ENCODE measurements at places on chromosomes 2 and 18.

DNA sequence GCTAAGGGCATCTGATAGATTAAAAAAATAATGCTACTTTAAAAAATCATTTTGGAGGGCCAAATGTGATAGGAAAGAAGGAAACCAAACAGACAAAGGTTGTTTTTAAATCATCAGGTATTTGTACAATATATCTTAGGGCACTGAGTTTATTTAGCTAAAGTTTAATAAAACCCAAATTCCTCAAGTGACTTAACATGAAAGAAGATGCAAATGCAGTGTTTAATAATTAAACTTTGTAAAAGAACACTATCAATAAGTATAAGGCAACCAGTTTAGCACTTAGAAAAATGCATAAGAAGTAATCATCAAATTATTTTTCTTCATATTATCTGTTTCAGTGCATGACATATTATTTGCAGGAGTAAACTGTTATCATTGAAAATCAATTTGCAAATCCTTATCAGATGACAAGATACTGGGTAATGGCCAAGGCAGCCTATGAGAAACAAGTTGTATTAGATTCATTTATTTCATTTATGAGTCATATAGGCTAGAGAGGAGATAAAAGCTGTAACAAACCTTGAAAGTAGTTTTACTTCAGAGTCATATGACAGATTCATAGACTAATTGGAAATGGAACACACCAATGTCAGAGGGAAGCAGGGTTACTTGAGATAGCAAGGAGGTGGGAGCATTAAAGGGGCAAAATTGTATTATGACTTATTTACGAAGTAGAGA, 165.5 kb downstream of the GCA start:
- no peak for DNase-seq

GRCh38 chr2:219494952-219495530, 3.6 kb upstream of the GMPPA start:
- no peak for DNase-seq

GRCh38 chr2:223386189-223386588, 216.0 kb downstream of the SCG2 start:
- no peak for DNase-seq

DNA sequence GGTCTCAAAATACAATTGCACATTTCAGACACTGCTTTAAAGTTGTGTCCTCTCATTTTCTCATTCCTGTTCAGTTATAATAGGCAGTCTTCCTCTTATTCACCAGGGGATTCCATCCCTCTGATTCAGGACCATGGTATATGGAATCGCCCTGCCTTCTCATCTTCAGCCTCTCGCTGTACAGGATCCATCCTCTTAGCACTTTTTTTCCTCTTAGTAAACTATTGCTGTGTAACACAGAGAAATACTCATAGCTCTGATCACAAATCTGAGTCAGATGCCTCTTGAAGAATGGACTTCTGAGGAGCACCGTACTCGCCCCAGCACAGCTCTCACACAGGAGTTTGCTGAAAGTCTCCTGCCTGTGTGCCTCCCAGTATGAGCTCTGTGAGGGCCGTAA, 11.3 kb downstream of the RMP24 start:
- no peak for DNase-seq

GRCh38 chr18:50797142-50797541, 22.7 kb downstream of the MRO start:
- DNase-seq: no peak

- DNase-seq: no peak
Observed at GRCh38 chr2:14557111-14557510, 75.4 kb upstream of the LRATD1 start.

- no peak for DNase-seq
Observed at GRCh38 chr2:191152482-191153240, 1.9 kb upstream of the STAT4 start.

DNA sequence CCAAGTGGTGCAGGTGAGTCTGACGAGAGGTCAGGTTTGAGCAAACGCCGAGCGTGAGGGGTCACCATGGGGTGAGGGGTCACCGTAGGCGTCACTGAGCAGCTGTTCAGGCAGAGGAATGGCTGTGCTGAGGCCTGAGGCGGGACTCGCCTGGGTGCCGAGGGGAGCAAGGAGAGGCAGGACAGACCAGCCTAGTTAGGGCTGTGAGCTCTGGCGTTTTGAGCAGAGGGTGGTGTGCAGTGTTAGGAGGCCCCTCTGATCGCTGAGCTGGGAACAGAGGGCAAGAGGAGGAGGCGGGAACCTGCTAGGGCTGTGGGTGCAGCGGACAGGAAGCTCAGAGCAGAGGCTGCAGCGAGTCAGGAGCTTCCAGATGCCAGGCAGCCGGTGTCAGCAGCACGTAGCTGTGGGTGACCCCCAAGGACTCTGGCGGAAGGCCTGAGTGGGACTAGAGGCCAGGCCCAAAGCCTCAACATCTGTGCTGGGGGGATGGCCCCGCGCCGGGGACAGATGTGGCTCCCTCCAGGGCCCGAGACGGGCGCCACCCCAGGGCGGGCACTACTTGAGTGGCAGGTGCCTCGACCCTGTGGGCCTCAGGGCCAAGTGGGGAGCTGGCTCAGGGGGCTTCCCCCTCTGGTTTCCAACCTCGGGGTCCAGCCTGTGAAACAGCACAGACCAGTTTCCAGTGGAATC, 55.7 kb downstream of the KCNG2 start:
- DNase-seq: no peak

- no peak for DNase-seq
Observed at GRCh38 chr2:172845028-172845630, 109.5 kb downstream of the RAPGEF4 start.

- DNase-seq: no peak
Observed at GRCh38 chr2:38597115-38597514, 5.6 kb downstream of the HNRNPLL start.

GRCh38 chr2:113922335-113922734, 32.4 kb downstream of the ACTR3 start:
- no peak for DNase-seq

DNA sequence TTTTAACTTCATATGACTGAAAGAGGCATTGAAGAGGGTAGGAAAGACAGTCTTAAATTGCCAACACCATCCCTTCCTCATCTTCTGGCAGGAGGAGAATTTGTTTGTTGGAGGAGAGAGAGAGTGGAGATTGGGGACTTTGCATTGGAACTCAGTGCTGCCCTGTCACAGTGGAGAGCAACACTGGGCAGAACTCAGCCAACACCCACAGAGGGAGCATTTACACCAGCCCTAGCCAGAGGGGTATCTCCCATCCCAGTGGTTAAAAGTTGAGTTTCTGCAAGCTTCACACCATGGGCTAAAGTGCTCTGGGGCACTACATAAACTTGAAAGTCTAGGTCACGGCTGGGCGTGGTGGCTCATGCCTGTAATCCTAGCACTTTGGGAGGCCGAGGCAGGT, 174.1 kb downstream of the ANKRD30B start:
- DNase-seq: no peak

- no peak for DNase-seq
Observed at GRCh38 chr2:12052796-12053195, 306.4 kb downstream of the LPIN1 start.

DNA sequence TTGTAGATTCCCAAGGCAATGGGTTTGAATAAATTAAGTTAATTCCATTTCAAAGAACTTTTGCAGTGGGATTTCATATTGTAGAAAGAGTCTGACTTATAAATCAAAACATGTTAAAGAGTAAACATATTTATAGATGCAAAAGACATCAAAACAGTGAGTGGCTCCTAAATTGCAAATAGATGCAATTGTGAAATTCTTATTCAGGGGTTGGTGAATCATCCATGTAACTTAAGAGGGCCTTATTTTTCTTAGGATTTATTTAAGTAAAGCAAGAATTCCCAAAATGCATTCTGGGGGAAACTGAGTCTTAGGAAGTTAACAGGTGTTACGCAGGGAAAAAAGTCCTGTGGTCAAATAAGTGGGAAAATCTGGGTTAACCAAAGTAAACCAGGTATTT, 11.3 kb downstream of the TANC1 start:
- DNase-seq: no peak

GRCh38 chr2:30792521-30792920, 14.7 kb downstream of the CAPN13 start:
- no peak for DNase-seq

- DNase-seq: no peak
Observed at GRCh38 chr2:190179754-190180312, 117.3 kb upstream of the MSTN start.

GRCh38 chr2:179354739-179355537, 90.3 kb upstream of the SESTD1 start:
- DNase-seq: no peak

GRCh38 chr2:4445821-4446220, 742.4 kb downstream of the DCDC2C start:
- no peak for DNase-seq

GRCh38 chr2:221791844-221792243, 219.7 kb upstream of the EPHA4 start:
- no peak for DNase-seq

GRCh38 chr2:86443631-86444350, 2.6 kb downstream of the KDM3A start:
- DNase-seq: no peak

DNA sequence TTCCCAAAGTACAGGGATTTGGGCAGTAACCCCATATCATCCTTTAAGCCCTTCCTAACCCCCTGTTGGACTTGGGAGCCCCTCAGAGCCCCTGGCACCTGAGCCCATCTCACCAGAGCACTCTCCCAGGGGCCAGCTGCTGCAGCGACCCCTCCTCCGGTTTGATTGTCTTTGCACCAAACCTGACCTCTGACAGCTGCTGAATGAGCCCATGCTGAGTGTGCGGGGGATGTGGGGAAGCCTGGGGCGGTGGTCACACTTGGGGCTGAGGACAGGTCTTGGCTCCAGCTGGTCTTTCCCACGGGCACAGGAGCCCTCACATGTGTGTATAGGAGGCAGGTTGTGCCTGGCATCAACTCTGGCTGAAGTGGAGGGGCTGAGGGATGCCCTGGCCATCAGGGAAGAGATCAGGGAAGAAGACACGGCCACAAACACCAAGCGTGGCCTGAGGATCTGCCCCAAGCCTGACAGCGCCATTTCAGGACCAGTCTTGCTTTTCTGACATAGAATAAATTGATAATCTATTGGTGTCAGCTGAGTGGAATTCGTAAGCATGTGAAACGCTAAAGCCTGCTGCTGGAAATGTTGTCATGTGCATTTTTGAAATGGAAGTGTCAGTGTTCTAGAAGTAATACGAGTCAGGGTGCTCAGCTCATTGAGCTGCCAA, 102.4 kb downstream of the ACKR3 start:
- no peak for DNase-seq

GRCh38 chr2:208072250-208072892, 47.0 kb upstream of the PLEKHM3 start:
- peak; percentile 58 for DNase-seq

- DNase-seq: no peak
Observed at GRCh38 chr2:134462275-134462674, 208.4 kb downstream of the MGAT5 start.

- peak; percentile 9 for DNase-seq
Observed at GRCh38 chr2:61135510-61135909, 26.5 kb upstream of the C2orf74 start.

DNA sequence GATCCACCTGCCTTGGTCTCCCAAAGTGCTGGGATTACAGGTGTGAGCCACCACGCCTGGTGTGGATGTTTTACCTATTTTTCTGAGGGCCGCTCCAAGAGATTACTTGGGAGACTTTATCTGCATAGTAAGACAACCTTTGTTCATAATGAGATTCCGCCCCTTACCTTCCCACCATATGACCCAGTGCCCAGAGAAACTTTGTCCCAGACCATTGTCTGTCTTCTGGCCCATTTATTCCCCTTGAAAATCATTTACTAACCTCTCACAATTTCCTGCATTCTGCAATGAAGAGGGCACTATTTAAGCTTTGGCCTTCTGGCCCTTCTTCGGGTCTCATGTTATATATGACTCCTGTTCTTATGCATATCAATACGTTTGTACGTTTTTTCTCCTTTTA, 13.7 kb upstream of the TMEM37 start:
- DNase-seq: no peak

DNA sequence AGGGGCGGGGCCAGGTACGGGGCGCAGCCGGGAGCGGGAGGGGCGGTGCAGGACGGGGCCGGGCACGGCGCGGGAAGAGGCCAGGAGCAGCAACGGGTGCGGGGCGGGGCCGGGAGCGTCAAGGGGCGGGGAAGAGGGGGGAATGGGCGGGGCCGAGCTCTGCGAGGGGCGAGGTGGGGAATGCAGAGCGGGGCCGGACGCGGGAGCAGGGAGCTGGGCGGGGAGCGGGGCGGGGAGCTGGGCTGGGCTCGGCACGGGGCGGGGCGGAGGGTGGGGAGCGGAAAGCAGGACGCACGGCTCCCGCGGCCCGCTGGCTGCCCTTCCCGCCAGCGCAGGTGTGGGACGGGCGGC, at the start of gene IMPA2:
Gene IMPA2, plus strand, starts transcription at position 316 of the 351 bp plus-strand sequence. CDS start 163 bp downstream, outside the sequence.
- DNase-seq: peak; percentile 99

GRCh38 chr2:161122772-161123530, 37.3 kb upstream of the TANK start:
- DNase-seq: peak; percentile 13

- DNase-seq: no peak
Observed at GRCh38 chr18:40695526-40695925, 1259.5 kb upstream of the PIK3C3 start.

DNA sequence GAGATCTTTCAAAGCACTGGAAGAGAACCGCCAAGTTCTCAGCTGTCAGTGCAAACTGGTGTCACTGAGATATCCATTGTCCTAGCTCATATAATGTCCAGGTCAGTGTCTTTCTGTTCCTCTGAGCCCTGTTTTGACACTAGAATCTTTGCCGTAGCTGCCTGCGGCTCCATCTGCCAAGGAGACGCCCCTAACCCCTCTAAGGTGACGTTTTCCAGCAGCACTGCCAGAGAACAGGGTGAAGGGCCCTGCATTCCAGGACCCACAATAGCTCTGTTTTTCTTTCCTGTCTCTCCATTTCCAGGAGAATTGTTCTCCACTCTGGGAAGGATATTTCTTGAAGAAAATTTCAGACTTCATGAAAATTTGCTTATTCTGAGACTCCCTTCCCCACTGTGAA, 181.7 kb upstream of the SLC39A10 start:
- DNase-seq: no peak

- no peak for DNase-seq
Observed at GRCh38 chr2:58769864-58770234, 528.7 kb upstream of the FANCL start.

- no peak for DNase-seq
Observed at GRCh38 chr2:60811491-60812375, 55.7 kb downstream of the PAPOLG start.
